ENCODE measurements at places on chromosomes 4 and X. TPM values are rescaled to one million over a fixed set of nuclear protein-coding genes. Genes with fewer than 3 reads are reported as not detected.

- DNase-seq, result no peak
Observed at GRCh38 chr4:5889002-5889696, 3.7 kb downstream of the CRMP1 start.

- no peak for DNase-seq
Observed at GRCh38 chr4:74675673-74676279, 118.5 kb downstream of the BTC start.

GRCh38 chr4:86452422-86452891 is 92.6 kb upstream of the MAPK10 start:
- DNase-seq, result peak; percentile 44

- no peak for DNase-seq
Observed at GRCh38 chr4:74631988-74632387, 162.3 kb downstream of the BTC start.

DNA sequence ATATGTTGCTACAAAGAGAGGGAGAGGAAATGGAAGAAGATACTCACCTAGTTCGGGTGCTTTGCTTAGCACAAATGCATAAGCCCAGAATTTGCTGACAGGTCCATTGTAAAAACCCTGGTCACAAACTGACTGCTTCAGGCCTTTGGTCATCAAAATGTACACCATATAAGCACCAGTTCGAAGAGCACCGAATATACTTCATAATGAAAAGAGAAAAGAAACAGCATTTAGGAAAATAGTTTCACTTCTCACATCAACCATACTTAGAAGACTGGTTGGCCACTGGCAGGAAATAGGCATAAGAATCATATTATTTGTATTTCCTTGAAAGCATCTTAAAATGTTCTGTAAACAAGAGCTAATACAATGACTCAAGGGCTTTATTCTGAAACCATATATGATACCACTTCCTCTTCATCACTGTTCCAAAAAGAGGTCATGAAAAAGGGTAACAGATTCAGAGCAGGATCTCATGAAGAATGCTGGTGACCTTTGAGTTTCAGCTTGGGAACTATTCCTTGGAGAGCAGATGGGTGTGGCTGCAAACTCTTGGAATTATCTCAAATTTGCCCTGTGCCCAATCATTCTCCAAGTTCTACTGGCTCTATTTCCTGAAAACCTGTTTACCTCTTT is 138.7 kb downstream of the ELOVL6 start:
- no peak for DNase-seq

The ABCE1 gene
- total RNA-seq, result 76.7 TPM

The AFF2 gene
- 2.3 TPM for total RNA-seq

The ODAM gene
- total RNA-seq, result not detected
